ENCODE measurements at places on chromosomes 7 and 10.
A peak's percentile ranks its signal among the peaks of the same experiment; 100 is the strongest.

DNA sequence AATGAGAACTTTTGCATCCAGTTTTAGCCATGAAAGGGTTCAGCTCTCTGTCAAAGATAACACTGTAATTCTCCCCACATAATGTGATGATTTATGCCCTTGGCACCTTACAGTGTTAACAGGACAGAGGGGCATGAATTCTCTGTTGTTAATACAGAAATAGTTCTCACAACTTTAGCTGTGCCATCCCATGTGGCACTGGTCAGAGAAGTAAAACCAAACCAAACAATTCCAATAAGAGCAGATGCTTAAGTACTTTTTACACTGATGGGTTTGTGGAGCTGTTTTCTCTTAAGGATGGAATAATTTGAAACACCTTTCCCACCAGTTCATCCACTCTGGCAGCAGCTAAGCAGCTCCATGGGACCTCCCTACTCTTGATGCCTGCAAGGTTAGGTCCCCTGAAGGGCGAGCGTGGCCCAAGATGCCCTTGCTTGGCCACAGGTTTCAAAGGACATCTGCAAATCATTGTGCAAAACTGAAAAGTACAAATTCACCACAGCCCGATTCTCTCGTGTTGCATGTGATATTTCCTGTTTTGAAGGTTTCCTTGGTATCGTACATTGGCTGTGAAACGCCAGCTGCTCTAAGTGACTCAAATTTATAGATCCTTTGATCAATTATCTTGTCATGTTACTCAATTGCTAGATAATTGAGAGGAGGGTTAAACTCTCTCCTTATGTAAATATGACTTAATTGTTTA lies 82.5 kb upstream of the CREB5 start:
- no peak for DNase-seq

DNA sequence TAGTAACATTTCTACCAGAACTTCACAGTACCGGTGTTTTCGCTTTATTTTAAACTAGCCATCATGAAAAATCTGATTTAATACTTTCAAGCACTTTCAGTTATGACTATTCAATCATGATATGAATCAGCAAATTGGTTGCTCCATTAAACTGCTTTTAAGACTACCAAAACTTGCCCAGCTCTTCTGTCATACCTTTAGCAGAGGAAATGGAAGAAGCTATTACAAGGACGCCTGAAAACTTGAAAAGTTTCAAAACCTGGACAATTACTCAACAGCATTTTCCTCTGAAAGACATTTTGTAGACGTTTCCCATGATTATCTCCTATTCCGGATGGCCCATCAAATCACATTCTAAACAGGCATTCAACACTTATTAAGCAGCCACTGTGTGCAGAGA lies 2.0 kb downstream of the JAZF1 start:
- DNase-seq = no peak

DNA sequence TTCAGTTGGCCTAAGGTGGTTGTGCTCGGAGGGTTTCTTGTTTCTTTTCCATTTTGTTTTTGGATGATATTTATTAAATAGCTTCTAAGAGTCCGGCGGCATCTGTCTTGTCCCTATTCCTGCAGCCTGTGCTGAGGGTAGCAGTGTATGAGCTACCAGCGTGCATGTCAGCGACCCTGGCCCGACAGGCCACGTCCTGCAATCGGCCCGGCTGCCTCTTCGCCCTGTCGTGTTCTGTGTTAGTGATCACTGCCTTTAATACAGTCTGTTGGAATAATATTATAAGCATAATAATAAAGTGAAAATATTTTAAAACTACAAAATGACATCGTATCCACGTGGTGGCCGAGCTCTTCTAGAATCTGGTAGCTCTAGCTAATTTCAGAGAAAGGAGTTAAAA lies 20.4 kb downstream of the GATA3 start:
- DNase-seq = no peak

GRCh38 chr7:80530136-80530535 lies 18.3 kb upstream of the GNAT3 start:
- no peak for DNase-seq

GRCh38 chr10:78664929-78665553 lies 403.7 kb upstream of the ZMIZ1 start:
- peak; percentile 1 for DNase-seq

DNA sequence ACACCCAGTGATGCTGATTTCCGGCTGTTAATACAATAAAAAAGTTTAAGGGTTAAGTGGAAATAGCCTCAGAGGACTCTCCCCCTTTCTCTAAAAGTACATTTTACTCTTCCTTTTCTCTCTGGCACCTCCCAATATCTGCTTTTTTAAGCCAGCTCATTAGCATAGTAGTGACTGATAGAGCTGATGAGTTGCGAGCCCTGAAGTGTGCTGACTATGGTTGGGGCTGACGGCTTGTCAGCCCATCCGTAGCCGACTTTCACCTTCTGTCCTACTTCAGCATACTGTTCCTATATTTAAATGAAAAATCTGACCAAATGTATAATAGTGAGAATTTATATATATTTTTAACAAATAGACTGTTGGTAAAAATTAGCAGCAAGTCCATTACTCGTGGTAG lies 80.0 kb downstream of the SHH start:
- no peak for DNase-seq

DNA sequence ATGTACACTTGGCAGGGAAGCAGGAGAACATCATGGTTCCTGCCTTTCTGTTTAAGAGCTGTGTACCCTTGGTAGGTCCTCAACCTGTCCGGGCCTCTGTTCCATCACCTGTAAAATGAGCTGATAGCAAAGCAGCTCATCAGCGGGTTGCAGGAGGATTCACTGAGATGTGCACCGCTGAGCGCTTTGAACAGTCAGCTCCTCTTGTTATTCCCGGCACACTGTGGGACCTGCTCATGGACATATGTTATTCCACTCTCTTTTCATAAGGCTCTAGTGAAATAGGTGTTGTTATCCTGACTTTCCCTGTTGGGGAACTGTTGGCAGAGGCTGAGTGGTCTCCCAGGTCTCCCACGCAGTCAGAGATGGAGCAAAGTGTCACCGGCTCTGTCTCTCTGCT lies 497.5 kb upstream of the ZMIZ1 start:
- DNase-seq = no peak

DNA sequence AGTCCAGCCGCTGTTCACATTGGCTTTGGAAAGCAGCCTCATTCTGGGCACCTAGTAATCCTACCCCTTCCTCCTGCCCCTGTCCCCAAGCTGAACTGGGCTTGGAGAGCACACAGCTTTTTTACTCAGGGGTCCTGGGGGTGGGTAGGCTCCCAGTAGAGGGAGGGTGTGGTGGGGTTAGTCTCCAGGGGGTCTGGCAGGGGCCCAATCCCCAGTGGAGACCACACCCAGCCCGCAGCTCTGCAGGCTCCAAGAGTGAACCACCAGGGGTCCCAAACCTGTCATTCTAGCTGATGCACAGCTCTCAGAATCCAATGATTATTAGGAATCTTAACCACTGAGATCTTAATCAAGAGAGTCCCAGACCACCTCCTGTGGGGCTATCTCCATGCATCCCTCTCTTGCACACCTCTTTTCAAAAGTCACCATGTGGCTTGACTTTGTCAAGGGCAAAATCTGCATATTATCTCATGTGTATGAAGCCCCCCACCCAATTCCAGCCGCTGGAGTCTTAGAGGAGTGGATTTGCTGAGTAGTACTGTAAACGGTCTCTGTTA lies 2.7 kb downstream of the HOXA11 start:
- no peak for DNase-seq

DNA sequence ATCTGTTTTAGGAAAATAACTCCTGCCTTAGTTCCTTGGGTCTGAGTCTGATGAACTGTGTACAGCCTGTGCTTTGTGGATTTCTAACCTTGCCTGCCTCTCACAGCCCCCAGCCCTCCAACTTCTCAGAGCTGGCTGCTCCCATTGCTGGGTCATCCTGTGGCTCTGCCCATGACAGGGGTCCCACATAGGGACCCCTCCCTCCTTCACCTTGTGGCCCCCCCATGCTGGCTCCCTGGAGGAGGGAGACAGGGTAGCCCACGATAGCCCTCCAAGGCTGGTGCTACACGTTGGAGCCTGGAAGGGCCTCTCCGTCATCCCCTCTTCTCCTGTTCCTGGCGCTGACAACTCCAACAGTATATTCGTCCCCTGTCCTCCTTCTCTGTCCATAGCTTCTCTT lies 2.8 kb upstream of the DENND2A start:
- no peak for DNase-seq

GRCh38 chr7:156389116-156389692 lies 251.4 kb upstream of the RNF32 start:
- no peak for DNase-seq

DNA sequence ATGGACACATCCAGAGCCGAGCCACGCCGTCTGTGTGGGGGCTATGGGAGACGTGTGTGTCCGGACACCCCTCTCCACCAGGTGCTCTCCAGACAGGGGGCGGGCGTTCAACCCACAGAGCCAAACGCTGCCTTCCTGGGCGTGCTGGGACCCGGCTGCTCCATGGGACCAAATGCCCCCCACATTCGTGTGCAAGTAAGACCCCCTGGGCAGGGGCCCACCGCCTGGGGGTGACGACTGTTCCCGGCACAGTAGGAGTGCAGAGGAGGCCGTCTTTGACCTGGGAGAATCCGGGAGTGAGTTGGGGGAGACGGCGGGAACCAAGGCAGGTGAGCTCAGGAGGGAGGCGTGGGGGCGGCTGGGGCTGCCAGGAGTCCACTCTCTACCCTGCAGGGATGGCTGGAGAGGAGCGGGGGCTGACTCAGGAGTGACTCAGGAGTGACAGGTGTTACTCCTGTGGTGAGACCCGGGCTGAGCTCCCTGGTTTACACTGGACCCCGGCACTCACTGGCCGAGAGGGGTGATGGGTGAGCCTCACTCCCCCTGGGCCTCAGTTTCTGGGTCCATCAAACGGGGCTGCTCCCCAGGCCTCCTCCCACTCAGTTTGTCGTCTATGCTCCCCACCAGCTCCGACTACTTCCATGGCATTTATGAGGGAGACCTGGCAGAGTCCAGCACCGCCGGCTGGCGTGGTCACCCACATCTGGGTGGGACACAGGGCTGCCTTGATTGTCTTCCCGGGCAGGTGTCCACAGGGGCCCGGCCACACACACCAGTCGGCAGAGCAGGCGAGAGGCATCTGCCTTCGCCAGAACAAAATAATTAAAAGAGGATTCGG lies 95.0 kb downstream of the MICALL2 start:
- DNase-seq = no peak

DNA sequence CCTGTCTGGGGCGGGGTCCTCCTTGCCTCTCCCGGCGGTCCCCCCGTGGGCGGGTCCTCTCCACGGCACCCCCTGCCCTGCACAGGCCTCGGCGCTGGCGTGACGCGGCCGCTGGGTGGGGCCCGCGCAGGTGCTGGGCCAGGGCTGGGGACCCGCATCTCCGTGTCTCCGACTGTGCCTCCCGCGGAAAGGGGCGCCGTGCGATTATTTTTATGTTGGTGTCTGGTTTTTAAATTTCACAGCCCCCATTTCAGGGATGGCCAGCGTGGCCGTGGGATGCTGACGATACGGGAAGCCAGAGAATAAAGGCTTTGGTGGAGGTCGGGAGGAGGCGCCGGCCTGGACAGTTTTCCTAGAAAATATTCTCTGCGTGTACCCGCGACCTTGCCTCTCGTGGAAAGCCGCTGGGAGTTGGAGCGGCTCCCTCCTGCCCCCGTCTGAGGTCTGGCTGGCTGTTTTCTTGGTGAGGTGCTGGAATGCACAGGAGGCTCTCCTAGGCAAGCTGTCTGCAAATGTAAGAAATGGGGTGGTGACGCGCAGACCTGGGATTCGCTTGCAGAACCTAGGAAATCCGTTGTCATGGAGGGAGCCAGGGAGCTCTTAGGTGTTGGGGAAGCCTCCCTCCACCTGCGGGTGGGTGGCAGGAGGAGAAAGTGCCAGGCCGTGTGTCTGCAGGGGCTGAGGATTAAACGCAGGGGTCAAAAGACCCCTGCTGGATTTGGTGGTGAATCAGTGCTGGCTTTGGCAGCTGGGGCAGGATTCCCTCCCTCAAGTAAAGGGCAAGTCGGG lies 28.7 kb upstream of the JAKMIP3 start:
- DNase-seq = no peak

GRCh38 chr10:73723516-73723915 lies 20.7 kb upstream of the SEC24C start:
- no peak for DNase-seq

GRCh38 chr10:125164421-125164820 lies 4.1 kb upstream of the CTBP2 start:
- DNase-seq = no peak

DNA sequence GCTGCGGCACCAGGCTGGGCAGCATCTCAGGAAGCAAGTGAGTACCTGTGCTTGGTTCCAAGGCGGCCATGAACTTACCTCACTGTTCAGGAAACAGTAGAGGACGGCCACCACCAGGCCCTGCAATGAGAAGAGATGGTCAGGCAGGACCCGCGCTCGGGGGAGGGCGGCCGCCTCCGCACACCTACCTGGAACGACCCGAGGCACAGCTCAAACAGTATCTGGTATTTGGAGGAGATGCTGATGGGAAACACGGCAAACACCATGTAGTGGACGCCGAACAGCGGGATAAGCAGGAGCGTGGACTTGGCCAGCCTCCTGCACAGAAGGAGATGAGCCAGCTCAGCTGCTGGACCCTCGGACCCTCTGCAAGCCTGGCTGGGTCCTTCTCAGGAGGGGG lies 112.9 kb downstream of the VIPR2 start:
- DNase-seq = no peak

DNA sequence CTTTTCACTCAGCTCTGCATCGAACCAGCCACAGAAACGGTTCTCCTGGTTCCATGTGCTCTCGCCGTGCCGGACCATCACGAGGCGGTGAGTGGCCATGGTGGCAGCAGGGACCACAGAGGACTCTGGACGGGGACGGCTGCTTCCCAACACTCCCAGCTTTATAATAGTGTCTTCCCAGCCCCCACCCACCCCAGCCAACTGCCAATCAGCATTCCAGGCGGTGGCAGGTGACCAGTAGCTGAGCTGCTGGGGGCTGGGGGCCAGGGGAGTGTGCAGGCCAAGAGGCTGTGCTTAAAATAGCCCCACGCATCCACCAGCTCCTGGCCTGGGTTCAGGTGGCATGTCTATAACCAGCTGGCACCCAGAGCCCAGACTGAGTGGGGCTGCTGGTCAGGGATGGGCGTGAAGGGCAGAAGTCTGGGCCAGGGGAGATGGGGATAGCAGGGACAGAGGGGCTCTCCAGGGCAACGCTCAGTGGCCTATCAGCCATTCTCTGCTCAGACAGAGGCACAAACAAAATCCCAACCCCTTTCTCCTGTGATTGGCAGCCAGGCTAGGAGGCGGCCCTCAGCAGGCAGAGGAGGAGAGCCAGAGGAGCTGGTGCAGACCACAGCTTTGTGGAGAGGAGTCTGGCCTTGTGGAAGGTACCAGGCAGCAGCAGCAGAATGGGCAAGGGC lies at the start of gene PGAM2:
TSS of gene PGAM2 (minus strand) at position 137 of the 680 bp plus-strand sequence. CDS start at position 99, 38 bp downstream.
- no peak for DNase-seq

GRCh38 chr10:29344073-29344820 lies 55.4 kb downstream of the LYZL1 start:
- no peak for DNase-seq

Measured in stimulated activated CD4-positive, alpha-beta T cell treated with anti-CD3 and anti-CD28 coated beads, Interleukin-12 subunit alpha, Interleukin-12 subunit beta, amount 100 ng/mL, for 48 hours (primary cell).